ENCODE measurements at places on chromosomes 11 and 22. TPM values are rescaled to one million over a fixed set of nuclear protein-coding genes. Genes with fewer than 3 reads are reported as not detected.

GRCh38 chr11:118651820-118652219 is 27.6 kb downstream of the TREH start:
- no peak for DNase-seq

DNA sequence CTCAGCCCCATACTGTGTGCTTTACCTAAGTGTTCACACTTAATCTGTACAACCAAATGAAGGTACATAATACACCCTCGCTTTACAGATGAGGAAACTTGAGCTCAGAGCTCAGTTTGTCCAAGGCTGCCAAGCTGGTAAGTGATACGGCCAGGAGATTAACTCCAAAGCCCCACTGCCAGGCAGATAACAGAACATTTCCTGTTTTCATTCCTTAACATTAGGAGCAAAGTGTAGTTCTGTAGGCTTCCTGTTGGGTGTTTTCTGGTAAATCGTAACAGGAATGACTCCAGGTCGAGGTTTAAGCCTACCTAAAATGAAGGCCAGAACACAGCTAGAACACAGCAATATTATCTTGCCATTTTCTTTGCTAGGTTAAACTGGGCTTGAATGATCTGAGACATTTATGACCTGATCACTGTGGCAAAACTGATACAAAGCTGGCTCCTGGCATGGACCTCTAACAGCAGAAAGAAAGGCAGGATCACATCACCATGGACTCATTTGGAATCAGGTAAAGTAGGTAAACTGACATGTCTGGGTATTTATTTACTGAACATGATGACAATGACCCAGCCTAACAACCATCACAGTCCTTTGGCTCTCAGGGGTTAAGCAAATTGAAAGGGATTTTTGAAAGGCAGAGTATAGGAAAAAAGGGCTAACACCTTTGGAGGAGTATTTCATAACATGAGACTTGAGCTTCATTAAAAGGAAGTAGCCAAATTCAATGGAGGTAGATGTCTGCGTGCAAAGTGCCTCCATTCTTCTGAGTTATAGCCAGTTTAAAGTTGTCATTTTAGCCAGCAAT is 3.9 kb upstream of the NUP50 start:
- peak; percentile 24 for DNase-seq

DNA sequence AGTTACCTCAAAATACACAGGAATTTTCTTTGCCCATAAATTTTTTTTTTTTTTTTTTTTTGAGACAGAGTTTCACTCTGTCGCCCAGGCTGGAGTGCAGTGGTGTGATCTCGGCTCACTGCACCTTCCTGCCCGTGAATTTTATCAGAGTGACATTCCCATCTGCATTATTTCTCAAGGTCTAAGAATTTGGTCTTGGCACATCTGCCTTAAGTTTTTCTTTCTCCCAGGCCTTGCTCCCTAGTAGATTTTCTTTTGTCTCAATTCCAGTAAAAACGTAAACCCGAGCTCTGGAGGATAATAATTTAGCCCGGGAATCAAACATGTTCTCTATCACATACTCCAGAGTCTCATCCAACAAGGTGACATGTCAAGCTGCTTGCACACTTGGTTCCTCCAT is 12.4 kb downstream of the TRIM6 start:
- no peak for DNase-seq

DNA sequence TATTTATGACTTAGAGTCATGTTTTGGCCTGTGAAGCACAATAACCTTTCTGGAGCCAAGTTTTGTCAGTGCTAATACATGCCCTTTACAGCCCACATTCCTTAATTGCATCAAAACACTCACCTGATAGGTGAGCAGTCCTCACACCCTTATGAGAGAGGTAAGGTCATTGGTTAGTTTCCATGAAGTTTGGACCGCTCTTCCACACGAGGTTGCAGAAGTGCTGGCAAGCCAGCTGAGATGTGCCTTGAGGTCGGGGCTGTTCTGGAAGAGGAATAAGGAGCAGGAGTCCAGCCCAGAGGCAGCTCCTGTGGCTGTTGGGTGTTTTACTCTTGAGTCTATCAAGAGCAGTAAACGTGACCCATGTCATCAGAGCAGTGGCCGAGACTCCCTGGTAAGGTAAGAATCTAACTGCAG is 76.3 kb downstream of the CYB5R2 start:
- DNase-seq, result no peak

CCDC188 gene
- not detected for total RNA-seq
